Karpas-422 (cell line): ENCODE measurements at places on chromosomes 16 and 17.

- no peak for DNase-seq
These were observed 59.3 kb downstream of the SMPD3 start for GRCh38 chr16:68389006-68389405.

DNA sequence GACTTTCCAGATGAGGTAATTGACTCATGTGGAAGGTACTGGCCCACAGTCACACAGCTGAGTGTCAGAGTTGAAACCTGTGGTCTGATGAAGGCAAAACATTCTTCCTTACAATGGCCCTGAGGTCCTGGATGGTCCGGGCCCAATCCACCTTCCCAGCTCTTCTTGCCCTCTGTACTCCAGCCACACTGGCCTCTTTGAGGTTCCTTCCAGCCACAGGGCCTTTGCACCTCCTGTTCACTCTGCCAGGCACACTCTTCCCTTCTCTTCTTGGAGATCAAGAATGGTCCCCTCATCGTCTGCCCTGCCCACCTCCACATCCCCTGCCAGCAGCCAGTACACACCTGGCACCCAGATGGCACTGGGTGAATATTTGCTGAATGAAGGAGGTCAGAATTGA is 6.5 kb upstream of the PEMT start:
- DNase-seq = no peak

GRCh38 chr16:78259873-78260272 is 160.4 kb downstream of the WWOX start:
- DNase-seq = no peak

- DNase-seq = no peak
These were observed 8.7 kb downstream of the RAP1GAP2 start for GRCh38 chr17:2804912-2805311.

- peak; percentile 67 for DNase-seq
These were observed 646 bp downstream of the RABEP1 start for GRCh38 chr17:5282642-5283217.

- DNase-seq = no peak
These were observed 4.4 kb downstream of the ZC3H7A start for GRCh38 chr16:11792410-11793241.

GRCh38 chr17:78318407-78318806 is 41.5 kb downstream of the SOCS3 start:
- DNase-seq = no peak

- peak; percentile 59 for DNase-seq
These were observed 998 bp upstream of the TMEM11 start for GRCh38 chr17:21214777-21215541.

- no peak for DNase-seq
These were observed 40.2 kb downstream of the KSR1 start for GRCh38 chr17:27496437-27496943.

DNA sequence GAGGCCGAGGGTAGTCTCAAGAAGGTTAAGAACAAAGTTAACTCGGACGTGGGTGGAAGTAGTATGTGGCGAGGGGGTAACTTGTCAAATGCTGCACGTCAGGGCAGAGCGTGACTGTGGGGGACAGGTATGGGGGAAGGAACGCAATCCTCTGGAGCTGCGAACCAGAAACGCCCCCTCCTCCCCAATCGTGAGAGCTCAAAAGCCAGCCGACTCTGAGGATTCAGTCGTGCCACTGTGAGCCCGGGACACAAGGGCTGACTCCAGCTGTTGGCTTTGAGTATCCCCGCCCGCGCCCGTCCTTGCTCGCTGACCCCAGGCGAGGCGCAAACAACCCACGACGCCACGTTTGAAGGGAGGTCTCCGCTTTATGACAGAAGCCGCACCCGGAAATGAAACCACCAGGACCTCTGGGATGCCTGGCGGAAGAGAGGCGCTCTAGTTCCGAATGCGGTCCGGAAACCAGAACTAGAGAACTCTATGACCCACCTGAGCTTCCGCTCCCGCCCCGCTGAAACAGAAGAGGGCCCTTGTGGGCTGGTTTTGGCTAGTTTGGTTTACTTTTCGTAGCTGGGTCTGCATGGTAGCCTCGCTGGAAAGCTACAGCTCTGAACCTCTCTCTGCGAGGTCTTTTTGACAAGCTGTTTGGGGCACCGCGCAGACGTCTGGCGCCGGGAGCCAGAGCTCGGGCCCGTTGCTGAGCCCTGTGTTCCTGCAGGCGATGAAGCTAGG is at the start of gene PEX12:
Gene PEX12 (minus strand): TSS at position 375 of the 732 bp plus-strand sequence. CDS start 550 bp downstream, outside the sequence.
- peak; percentile 98 for DNase-seq

- no peak for DNase-seq
These were observed 143.6 kb upstream of the IRX5 start for GRCh38 chr16:54787045-54787444.

DNA sequence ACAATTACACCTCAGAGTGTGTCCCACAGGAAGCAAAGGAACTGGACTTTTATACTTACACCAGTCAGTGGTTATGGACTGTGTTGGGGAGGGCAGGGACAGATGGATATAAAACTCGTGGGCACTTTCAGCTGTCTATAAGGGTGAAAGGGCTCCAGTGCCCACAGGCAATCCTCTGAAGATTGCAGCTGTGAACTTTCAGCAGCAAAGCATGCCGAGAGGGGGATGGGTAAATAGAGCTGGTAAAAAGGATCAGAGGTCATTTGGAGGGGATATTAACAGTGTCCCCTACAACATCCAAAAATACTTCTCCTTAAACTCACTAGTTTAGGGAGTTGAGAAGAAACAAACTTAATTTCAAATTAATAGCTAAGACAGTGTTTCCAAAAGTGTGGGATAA is 13.3 kb upstream of the RFWD3 start:
- no peak for DNase-seq

- no peak for DNase-seq
These were observed 67.2 kb upstream of the GNG13 start for GRCh38 chr16:867421-868385.

DNA sequence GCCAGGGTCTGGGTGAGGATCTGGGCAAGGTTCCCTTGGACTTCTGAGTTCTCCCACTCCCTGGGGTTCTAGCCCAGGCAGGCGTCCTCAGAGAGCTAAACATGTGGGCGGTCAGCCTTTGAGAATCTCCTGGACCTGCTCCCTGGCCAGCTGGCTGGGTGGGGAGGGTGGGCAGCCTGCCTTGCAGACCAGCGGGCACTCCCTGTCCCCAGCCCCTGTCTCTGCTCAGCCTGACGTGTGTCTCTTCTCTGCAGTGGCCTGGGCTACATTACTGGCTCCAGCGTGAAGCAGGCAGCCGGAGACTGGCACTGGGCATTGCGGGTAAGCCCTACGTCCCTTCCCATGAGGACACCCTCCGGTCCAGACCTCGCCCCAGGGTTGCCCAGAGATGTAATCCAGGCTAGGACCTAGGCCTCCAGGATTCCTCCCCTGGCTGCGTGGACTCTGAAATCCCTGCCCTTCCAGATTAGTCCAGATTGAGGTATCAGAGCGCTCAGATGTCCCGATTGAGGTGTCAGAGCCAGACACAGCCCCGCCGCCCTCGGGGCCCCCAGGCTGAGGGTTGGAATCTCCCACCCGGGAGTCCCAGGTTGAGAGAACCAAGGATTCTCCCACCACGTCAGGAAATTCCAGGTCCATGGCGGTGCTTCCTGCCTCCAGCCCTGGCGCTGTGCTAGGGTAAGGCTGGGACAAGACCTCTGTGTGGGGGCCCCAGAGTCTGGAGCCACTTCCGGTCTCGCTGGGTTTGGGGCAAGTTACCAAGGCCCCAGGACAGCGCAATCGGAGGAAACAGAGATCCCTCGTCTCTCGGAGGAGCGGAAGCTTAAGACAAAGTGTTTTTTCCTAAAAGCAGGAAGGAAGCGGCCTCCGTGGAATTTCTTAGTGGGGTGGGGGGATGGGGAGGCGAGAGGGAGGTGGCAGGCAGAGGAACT is 24.1 kb downstream of the MYBBP1A start:
- peak; percentile 45 for DNase-seq

- no peak for DNase-seq
These were observed 159.8 kb upstream of the NOL11 start for GRCh38 chr17:67557921-67558320.

GRCh38 chr16:57955572-57956188 is 15.2 kb downstream of the CNGB1 start:
- DNase-seq = no peak

DNA sequence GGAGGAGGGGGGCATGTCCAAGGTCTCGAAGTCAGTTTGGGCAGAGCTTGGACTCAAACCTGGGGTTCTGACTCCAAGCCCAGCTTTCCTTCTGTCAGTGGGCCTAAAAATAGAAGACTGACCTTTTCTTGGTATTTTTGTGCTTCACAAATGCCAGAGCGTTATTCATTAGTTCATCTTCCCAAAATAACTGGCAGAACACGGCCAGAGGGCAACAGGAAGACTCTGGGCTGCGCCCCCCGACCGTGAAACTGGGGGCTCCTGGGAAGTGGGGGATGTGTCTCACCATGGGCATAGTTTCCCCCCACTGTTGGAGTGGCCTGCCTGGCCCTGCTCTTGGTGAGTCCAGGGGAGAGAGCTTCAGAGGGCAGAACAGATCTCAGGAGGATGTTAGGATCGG is 94.0 kb downstream of the SOCS1 start:
- no peak for DNase-seq

- peak; percentile 28 for DNase-seq
These were observed at the start of gene SMIM36 for GRCh38 chr17:55510986-55511721. TSS of gene SMIM36 (minus strand) at chr17:55511452.

GRCh38 chr16:880471-881171 is 80.1 kb upstream of the GNG13 start:
- no peak for DNase-seq

- no peak for DNase-seq
These were observed 61.6 kb downstream of the RPGRIP1L start for GRCh38 chr16:53642094-53642493.

DNA sequence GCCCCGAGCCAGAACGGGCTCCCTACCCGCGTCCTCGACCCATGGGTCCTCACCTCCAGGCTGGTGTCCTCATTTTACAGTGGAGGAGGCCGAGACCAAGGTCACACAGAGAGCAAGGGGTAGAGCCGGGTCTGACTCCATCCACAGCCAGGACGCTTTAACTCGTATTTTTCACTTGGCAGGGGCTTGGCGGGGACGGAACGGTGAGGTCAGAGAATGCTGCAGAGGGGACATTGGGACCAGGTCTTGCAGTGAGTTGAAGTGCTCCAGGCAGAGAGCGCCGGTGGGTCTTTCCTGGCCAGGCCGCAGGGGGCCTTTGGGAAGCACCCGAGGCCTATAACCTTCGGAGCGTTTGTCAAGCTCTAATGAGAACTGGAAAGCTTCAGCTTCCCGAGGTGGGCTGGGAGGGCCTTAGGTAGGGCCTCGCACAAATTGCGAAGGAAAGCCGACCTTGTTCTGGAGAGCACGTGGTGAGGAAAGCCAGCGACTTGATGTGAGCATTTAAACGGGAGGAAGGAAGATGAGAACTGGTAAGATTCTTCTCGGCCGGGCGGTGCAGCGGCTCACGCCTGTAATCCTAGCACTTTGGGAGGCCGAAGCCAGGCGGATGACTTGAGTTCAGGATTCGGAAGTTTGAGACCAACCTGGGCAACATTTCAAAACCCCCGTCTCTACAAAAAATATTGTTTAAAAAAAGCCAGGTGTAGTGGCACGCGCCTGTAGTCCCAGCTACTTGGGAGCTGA is 908 bp upstream of the CLUH start:
- no peak for DNase-seq

DNA sequence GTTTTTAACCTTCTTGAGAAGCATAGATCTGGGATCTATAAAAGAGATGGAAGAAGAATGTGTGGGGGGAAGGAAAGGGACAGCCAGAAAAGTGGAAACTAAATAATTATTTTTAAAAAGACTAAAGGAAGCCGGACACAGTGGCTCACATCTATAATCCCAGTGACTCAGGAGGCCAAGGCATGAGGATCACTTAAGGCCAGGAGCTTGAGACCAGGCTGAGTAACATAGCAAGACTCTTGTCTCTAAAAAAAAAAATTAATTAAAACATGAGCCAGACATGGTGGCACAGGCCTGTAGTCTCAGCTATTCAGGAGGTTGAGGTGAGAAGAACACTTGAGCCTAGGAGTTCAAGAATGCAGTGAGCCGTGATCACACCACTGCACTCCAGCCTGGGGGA is 335.1 kb downstream of the GRIN2A start:
- DNase-seq = no peak

DNA sequence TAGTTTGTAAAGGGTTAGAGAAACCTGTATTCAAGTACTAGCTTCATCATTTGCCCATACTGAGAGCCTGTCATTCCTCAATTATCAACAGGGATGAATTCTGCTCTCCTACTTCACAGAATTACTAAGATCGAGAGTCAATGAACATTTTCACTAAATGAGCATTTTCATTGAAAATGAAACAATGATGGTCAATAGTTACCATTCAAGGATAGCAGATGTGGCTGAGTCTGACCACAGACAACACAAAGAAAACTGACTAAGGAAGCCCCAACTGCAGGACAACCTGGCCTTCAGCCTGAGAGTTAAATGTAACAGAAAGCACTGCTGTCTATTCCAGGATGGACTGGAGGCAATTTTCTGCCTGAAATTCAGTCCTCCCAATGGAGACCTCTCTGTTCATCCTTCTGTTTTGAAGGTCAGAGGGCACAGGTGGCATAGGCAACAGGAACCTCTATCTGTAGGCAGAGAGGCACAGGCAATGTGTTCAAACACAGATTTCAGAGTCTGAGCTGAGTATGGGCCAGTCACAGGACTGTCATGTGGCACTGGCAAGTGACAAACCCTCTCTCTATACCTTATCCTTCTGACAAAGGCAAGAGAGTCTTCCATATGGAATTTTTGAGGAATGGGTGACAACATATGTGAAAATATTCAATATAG is 19.5 kb downstream of the TRAF4 start:
- DNase-seq = no peak

DNA sequence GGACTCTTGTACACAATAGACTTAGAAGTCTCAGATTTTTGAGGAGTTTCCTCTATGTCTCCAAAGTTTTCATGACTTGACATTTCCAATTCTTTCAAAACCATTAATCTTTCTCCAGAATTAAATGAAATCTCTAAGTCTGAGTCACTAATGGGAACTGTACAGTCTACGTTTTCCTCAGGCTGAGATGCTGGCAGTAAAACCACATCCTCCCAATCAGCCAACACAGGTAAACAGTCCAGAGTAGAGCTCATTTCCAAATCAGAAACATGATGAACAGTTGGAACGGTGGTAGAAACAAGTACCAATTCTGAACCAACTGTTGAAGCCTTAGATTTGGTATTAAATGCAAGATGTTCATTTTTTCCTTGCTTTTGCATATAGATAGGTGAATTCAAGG is 7.9 kb downstream of the ERI2 start:
- DNase-seq = no peak

DNA sequence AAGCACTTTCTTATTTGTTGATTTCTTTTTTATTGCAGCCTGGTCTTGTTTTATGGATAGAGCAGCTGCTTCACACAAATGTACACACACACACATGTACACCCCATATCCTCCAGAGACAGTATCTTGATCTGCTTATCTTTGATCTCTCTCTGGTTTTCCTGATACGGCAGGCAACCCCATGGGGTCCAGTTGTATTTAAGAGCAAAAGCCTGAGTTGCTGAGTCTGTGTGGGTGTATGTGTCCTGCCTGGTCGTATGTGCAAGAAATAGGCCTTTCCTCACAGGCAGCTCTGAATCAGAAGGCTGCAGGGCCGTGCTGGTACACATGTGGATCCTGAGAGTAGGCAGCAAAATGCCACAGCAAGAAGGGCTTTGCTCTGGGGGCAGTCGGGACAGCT is 14.6 kb upstream of the LGALS9 start:
- DNase-seq = no peak

- no peak for DNase-seq
These were observed 3.2 kb downstream of the TPSG1 start for GRCh38 chr16:1221628-1222552.
